ENCODE measurements at places on chromosomes 6 and 20.

- DNase-seq: no peak
Observed at GRCh38 chr20:31710423-31711108, 12.1 kb downstream of the BCL2L1 start.

DNA sequence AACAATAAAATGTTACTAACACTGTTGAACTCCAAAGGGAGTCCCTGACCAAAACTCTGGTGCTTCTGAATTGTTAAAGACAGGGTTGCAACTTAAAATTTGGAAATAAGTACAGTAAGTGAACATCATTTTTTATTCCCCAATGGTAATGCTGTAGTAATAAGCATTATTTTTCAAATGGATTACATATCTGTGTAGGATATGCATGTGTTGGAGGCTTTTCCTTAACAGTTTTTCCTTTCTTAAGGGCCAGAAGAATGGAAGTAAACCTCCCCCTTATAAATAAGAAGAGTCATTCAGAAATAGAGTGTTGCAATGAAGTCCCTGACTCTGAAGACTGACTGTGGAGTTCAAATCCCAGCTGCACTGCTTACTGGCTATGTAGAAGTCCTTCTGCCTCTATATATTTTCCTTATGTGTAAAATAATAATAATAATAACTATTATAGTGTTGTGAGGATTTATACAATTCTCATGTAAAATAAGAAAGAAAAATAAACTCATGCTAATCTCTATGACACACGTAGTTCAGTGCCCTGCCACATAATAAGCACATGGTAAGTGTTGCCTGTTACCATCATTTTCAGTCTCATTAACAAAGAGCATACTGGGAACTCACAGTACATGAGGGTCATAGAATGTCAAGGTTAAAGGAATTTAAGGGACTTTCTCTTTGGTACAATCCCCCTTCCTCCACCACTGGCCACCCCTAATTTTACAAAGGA lies 129.8 kb upstream of the SMLR1 start:
- DNase-seq: no peak

- no peak for DNase-seq
Observed at GRCh38 chr6:80932359-80932758, 820.1 kb downstream of the TENT5A start.

DNA sequence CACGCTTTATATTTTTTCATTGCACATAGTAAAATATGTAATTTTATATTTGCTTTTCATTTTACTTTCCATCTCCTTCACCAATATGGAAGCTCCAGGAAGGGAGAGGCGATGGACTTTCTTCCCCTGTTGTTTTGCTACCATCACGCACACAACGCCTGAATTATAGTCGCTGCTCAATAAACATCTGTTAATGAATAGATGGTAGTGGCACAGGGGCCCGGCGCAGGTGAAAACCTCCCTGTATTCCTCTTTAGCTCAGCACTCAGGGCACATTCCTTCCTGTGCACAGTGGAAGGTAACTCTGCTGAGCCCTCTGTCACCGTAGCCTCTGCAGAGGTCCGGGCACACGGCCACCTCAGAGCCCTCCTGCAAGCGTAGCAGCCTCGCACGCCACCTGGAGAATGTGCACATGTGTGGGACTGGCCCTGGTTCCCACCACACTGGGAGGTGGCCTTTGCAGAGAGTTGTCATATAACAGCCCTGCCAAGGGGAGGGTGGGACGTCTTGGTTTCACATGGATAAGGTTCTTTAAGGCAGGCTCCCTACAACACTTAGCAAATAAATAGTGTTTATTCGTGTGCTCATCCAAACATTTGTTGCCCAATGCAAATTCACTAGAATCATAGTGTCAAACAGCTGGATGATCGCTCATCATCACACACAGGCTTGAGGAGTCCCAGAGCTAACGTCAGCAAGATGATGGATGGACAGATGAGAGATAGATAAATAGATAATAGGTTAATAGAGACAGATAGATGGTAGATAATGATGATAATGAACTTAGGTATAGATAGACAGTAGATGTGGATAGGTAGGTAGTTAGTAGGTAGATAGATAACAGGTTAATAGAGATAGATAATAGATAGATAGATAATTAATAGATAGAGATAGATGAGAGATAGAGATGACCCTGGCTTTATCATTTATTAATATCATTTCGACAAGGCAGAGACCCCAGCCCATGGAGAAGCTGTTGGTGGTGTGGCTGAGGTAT lies 32.3 kb upstream of the AFDN start:
- DNase-seq: no peak

DNA sequence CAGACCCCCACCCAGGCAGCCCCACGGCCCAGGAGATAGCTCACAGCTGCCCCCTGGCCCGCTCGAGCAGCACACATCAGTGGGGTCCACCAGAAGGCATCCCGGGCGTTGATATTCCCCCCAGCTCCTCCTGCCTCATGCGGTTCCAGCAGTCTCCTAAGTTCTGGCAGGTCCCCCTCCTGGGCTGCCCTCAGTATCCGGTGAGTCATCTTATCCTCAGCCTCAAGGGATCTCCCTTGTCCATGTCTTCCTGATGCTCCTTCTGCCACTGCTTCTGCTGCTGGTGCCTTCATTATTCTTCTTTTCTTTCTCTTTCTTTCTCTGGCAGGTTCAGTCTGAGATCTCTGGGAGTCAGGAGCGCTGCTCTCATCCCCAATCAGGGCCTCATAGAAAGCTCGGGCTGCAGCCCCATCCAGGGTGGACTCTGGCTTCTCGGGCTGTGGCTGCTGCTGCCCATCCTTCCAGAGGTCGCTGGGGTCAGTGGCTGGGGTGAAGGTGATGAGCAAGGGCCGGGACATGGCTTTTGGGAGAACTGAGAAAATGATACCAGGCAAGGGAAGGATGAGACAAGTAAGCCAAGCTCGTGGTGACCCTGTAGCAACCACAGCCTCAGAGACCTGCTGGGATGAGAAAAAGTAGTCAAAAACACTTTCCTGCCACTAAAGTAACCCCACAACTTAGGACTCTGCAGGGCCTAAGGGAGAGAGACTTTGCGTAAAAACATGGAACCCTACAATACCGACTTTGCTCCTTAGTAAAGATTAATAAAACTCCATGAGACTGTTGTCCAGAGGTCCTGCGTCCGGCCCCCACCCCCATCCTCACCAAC lies 622 bp downstream of the GPANK1 start:
- DNase-seq: no peak

- DNase-seq: no peak
Observed at GRCh38 chr20:56646599-56646998, 17.5 kb downstream of the TFAP2C start.

GRCh38 chr6:23879816-23880215 lies 246.2 kb upstream of the NRSN1 start:
- no peak for DNase-seq

DNA sequence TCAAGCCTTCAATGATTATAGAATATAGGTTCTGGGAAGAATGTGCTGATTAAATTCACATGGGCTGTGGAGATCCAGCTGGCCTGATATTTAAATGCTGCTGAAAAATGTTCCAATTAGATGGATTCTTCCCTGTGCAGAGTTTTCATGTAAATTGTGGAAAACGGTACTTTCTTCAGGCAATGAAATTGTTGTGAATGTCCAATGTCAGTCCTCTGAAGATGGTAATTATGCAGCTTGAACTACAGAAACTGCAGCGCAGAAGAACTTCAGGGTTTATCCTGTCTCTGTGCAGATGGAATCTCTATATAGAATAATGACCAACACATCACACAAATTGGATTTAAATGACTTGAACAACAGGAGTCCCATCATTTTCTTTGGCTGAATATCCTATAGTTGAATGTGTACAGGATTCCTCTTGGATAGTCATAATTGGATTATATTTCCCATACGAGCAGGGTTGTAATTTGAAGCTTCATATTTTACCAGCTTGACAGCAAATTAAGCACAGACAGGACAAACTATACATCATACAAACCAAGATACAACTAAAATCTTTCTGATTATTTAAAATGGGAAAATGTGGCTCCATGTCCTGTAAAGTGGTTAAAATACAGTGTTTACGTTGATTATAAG lies 82.3 kb downstream of the CAP2 start:
- DNase-seq: no peak

- no peak for DNase-seq
Observed at GRCh38 chr6:33236852-33237251, 28.6 kb downstream of the RING1 start.

GRCh38 chr20:39381595-39381994 lies 419.5 kb downstream of the DHX35 start:
- DNase-seq: no peak

DNA sequence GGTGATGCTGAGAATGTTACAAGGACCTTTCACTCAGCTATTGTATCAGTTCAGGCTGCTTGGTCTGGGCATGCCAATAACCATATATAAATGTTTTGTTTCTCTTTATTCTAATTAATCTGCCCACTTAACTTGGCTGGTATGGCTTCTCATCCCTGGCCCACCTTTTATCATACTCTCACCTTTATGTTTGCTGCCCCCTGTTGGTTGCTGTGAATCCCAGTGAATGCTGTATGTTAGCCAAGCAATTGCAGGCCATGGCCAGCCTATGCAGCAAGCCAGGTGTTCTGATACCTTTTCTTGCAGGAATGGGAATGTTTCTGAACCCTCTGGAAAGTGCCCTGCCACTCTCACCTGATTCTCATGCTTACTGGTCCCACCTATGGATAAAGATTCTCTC lies 54.6 kb downstream of the PCSK2 start:
- no peak for DNase-seq

- DNase-seq: no peak
Observed at GRCh38 chr20:57648878-57649616, 28.8 kb upstream of the ZBP1 start.

GRCh38 chr6:37696220-37696840 lies 1.4 kb downstream of the MDGA1 start:
- DNase-seq: no peak

GRCh38 chr20:33465481-33466302 lies 22.1 kb upstream of the SNTA1 start:
- no peak for DNase-seq

DNA sequence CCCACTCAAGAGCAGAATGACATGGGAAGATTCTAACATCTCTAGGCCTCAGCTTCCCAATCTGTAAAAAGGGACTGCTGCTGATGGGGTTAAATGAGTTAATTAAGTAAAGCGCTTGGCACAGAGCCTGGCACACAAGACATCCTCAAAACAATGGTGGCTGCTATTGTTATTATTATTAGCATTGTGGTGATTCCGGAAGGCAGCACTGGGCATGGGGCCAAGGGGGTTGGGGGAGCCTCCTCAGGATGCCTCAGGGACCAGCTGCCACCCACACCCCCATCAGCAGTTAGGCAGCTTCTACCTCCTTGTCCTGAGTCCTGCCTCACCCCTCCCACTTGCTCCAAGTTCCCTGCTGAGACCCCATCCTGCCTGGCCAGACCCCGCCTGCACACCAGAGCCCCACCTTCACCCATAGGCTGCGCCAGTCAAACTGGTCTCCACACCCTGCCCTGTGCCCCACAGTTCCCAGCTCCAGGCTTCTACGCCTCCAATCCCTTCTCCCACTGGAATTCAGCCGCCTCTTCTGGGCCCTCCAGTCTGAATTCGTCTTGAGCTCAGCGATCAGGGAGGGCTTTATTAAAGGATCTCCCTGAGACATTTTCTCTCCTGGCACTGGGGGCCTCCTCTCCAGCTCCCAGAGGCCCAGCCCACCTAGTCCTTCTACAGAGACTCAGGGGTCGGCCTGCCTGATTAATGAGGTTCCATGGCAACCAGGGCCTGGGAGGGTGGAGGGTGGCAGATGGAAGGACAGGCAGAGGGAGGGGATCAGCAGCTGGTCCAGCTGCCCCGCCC lies 1.5 kb downstream of the E2F1 start:
- DNase-seq: no peak

DNA sequence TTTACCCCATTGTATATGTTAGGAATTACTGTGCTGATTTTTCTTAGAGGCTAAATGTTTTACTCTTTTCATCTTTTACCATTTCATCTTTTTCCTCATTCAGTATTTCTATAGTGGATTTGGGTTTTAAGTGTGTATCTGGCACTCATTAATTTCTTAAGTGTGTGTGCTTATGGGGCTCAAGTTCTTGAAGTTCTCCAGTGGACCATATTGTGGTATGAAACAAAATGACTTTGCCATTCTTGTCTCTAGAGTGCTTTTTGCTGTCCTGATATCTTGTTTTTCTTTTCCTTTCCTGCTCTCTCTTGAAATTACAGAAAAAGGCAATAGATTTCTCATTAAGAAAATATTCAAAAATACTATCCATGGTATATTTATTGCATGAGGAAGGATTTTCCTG lies 123.1 kb downstream of the ARID1B start:
- DNase-seq: no peak

DNA sequence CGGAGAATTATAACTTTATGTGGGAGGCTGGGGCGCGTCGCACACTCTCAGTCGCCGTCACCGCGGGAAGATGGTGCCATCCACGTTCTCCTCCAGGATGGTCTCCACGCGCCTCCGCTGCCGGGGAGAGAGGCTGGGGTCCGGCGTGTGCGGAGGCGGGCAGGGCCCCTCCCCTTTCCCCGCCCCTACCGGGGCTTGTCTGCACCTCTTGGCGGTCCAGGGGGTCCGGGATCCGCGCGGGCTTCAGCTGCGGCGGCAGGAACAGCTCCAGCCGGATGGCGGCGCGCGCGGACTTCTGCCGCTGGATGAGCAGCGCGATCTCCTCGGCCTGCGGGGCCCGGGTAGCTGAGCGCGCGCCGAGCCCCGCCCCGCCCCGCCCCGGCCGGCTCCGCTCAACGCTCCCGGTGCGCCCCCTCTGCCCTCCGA lies 807 bp downstream of the LKAAEAR1 start:
- DNase-seq: no peak

DNA sequence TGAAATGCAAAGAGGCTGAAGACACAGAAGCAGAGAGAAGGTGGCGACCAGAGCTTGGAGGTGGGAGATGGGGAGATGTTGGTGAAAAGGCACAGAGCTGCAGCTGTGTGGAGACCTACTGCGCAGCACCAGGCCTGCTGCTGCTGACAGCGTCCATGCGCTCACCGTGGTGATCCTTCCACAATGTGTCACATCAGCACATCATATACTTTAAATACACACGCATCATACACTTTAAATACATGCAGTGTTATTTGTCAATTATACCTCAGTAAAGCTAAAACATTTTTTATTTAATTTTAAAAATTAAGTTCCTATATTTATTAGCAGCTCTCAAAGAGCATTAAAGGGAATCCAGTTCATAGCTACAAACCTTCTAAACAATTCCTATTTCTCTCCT lies 200.9 kb downstream of the TTLL2 start:
- DNase-seq: no peak

- no peak for DNase-seq
Observed at GRCh38 chr6:168157272-168158212, 78.5 kb upstream of the FRMD1 start.

- DNase-seq: no peak
Observed at GRCh38 chr6:6001443-6001842, 5.3 kb downstream of the NRN1 start.

DNA sequence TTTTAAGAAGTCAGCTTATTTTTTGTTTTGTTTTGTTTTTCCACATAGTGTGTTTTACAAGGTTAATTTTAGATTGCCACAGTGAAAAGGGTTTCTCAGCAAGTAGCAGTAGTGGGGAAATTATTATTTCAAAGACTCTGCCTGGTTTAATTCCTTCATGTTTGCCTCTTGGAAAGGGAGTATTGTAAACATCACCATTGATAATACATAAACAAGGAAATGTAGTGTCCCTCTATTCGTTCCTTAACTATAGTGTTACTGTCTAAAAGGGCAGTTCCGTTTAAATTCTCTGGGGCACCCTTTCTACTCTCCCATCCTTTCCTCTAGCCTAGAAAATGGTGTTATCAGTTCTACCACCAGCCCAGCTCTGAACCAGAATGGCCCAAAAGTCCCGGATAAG lies 391.0 kb upstream of the SOX4 start:
- no peak for DNase-seq

Measured in NCI-H1436 treated with DMSO at 0.1 percent for 48 hours (cell line).